ENCODE measurements at places on chromosomes 2 and 18. TPM values are rescaled to one million over a fixed set of nuclear protein-coding genes. Genes with fewer than 3 reads are reported as not detected.

Gene SAG
- not detected for total RNA-seq

Gene SLC30A3
- under 0.01 TPM for total RNA-seq

Gene STEAP3
- total RNA-seq = 18.2 TPM

Gene DPP4
- total RNA-seq = 251 TPM

Gene CFLAR
- 61.7 TPM for total RNA-seq

Gene PLCL1
- total RNA-seq = 1.1 TPM

Gene RASGRP3
- total RNA-seq = 0.71 TPM

Gene ANKRD30B
- under 0.01 TPM for total RNA-seq

Gene BMP10
- not detected for total RNA-seq

Gene CERKL
- not detected for total RNA-seq

Gene XIRP2
- total RNA-seq = not detected

Gene LMAN1
- 279 TPM for total RNA-seq

Gene IL18RAP
- not detected for total RNA-seq

Gene FLACC1
- total RNA-seq = 0.74 TPM

Gene ADRA2B
- total RNA-seq = 0.09 TPM

Gene POMC
- total RNA-seq = 0.57 TPM

Gene DNAH6
- total RNA-seq = 0.09 TPM

Gene TNFRSF11A
- total RNA-seq = 0.09 TPM

Gene ARHGAP15
- 0.09 TPM for total RNA-seq

Gene CXCR1
- total RNA-seq = not detected

Gene ANKRD53
- 0.37 TPM for total RNA-seq

Gene PARD6G
- 2.8 TPM for total RNA-seq

Gene COL5A2
- total RNA-seq = 785 TPM

Gene G6PC2
- total RNA-seq = not detected

Gene XDH
- not detected for total RNA-seq

Gene PAIP2B
- 0.85 TPM for total RNA-seq

Gene SCN9A
- 7.8 TPM for total RNA-seq

Gene PARD3B
- 19.1 TPM for total RNA-seq

Gene CFAP65
- total RNA-seq = not detected

Gene MTCL1
- total RNA-seq = 23.5 TPM

Gene SLC4A5
- total RNA-seq = 0.14 TPM
